Femur (tissue), 1 donor: ENCODE measurements at places on chromosomes 16 and 17.

GRCh38 chr16:50282010-50282538 lies 15.7 kb downstream of the ADCY7 start:
- DNase-seq: peak; percentile 86

DNA sequence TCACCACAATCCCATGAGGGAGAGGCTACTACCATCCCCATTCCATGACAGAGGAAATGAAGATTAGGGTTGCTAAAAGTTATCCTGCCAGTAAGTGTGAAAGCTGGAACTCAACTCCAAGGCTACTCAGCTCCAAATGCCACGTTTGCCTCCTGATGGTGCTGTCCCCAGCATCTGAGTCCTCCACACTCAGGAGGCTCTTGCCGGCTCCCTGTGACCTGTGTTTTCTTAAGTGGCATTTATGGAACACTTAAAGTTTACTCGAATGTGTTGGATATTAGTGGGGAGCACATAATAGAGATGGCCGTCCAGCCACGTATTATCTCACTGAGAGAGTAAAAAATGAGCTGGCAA lies 267.9 kb downstream of the CBLN1 start:
- DNase-seq: no peak

DNA sequence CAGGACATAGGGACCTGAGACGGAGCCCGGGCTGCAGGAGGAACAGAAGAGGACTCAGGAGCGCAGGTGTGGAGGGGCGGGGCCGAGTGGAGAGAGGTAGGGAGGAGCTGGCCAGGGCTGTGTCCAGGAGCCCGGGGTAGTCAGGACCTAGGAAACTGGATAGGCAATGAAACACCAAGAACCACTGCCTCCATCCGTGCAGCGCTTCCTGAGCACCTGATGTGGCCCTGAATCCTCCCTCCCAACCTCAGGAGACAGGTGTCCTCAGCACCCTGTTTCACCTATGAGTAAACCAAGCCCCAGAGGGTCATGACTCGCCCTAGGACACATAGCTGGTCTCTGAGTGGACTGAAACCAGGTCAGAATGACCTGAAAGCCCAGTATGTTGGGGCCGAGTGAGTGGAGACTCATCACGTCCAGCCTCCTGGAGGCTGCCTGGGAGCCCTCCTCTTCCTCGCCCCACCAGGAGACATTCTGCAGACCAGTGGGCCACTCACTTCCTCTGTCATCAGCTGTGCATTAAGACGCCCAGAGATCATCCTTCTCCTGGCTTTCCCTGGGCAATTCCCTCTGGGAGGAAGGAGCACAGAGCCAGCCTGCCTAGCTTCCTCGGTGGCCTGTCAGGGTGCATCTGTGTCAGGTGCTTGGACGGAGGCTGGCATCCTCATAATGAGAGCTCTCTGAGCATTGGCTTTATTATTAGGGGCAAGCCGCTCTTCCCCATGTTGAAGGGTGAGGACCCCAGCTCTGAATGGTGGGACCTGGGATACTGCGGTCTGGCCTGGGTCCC lies 72.8 kb downstream of the SCNN1B start:
- DNase-seq: no peak

- DNase-seq: no peak
These were observed 37.0 kb upstream of the PEMT start for GRCh38 chr17:17628388-17629008.

DNA sequence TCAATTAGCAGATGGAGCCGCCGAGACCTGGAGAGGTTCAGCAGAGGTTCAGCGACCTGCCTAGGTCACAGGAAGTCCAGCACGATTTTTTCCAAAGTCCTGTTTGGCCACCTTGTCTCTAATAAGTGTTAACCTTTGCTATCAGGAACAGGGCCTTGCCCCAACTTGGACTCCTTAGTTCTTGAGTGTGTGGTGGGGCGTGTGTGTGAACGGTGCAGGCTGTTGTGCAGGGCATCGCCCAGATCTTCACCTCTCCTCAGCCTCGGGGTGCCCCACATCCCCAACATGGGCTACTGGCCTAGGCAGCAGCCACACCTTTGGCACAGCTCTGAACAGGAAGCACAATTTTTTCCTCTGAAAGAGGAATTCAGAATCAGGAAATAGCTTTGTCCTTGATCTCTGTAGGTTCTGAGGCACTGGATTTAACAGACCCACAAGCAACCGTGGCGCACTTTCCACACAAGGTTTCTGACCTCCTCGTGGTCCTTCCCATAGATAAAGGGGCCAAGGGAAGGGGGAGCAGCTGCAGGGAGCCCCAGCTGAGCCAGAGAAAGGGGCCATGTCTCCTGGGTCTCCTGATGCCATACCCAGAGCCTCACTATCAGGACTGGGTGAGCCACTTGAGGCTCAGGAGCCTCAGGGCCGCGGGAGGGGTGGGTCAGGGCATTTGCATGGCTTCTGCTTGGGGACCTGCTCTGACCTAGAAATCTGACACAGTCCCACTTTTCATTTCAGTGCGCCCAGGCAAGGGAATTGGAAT lies 10.4 kb downstream of the MPRIP start:
- peak; percentile 18 for DNase-seq

- DNase-seq: peak; percentile 32
These were observed 34.6 kb downstream of the SLC38A8 start for GRCh38 chr16:84007965-84008364.

- DNase-seq: no peak
These were observed 64.6 kb downstream of the MAP2K4 start for GRCh38 chr17:12085076-12085949.

- DNase-seq: no peak
These were observed 1.1 kb downstream of the G6PC1 start for GRCh38 chr17:42901535-42902229.

GRCh38 chr16:80759419-80760162 lies 44.8 kb downstream of the CDYL2 start:
- no peak for DNase-seq

GRCh38 chr17:65297384-65297783 lies 160.2 kb downstream of the RGS9 start:
- no peak for DNase-seq

- no peak for DNase-seq
These were observed 19.2 kb downstream of the ADCY7 start for GRCh38 chr16:50285406-50286003.

- no peak for DNase-seq
These were observed 5.4 kb upstream of the CSNK1D start for GRCh38 chr17:82278786-82279391.

DNA sequence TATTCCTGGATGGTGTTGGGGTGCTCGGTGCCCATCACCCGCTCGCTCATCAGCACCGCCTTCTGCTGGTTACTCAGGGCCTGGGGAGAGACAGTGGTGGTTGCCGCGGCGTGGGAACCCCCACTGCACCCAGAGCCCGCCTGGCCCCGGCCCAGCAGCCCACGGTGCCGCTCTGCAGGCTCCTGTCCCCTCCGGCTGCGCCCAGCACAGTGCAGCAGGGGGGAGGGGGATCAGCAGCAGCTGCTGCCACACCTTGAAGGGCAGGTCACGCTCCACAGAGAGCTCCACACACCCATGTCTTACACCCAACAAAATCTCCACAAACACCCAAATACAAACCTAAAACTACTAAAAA lies 18.8 kb downstream of the CLUH start:
- no peak for DNase-seq

GRCh38 chr16:30948667-30949649 lies at the start of gene ORAI3:
TSS of gene ORAI3 (plus strand) at chr16:30949068. CDS start at chr16:30949290, 222 bp downstream.
- DNase-seq: peak; percentile 89

DNA sequence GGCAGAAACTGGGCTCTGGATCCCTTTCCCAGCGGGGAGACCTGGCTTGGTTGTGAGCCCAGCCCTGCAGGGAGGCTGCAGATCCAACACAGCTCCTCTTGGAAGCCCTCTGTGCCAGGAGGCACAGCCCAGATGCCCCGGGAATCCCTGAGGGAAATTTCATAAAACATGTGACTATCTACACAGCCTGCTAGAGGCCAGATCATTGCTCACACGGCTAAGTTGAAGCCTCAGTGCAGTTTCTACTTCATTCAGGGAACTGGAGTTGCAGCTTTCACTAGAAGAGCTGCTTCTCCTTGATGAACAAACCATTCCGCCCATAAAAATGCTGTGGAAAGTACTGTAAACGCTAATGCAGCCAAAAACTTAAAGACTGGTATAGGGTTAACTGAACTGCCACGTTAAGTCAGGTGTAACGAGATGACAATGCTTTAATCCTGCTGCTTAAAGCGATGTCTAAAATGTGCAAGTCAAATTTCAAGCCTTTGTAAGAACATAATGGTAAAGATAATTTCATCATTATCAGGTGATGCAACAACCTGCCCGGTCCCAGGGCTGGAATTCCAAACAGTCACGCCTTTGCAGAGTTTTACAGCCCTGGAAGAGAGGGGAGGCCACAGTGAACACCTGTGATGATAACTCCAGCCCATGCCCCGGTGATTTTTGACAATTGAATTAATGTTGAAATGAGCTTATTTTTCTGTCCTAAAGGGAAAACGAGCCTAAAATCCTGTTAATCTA lies 172.5 kb downstream of the ZFHX3 start:
- DNase-seq: no peak

GRCh38 chr16:47477679-47478078 lies 16.5 kb downstream of the PHKB start:
- DNase-seq: no peak

GRCh38 chr17:79713391-79713790 lies 17.4 kb upstream of the ENPP7 start:
- DNase-seq: no peak

- no peak for DNase-seq
These were observed 168.1 kb downstream of the XYLT1 start for GRCh38 chr16:17302620-17303019.

DNA sequence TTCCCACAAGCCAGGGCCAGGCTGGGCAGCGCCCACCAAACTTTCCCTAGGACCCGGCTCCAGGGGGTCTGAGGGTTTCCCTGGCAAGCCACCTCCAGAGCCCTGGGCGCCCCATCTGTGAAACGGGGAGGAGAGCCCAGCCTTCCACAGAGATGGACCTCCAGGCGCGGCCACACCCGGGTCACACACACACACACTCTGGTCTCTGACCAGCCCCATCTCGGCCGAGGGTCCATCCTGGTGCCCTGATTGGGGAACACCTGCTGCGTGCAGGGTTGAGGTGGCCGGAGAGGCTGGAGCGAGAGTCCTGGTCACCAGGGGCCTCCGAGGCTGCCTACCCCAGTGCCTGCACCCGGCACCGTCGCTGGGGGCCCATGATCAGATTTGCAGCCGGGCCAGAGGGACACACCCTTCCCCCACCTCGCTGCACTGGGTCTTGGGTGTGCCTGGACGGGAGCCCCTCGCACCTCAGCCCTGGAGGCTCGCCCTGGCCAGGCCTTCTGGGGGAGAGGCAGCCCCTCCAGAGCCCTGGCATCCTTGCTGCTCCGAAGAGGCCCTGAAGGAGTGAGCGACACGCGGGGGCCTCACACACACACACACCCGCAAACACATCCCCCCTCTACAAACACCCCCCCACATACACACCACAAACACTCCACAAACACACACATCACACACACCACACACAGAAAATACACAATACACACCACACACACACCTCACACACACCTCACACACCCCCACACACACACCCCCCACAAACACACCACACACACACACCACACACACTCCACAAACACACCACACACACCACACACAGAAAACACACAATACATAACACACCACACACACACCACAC lies 29.7 kb downstream of the SLC25A10 start:
- no peak for DNase-seq

DNA sequence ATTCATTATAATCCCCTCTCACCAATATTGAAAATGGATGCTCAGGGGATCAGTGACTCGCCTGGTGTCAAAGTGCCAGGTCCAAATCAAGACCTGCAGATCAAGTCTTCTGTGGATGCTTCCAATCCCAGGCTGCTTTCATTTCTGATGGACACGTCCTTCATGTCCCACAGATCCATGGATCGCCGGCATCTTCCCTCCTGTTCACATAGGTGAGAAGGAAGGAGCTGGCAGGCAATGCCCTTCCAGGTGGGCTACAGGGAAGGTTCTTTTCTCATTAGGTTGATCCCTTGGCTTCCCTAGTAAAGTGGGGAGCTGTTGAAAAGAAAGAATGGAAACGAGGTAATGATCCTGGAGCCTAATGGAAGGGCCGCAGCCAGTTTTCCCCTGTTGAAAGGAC lies 159.7 kb upstream of the RPH3AL start:
- DNase-seq: no peak

GRCh38 chr16:83701494-83701893 lies 106.3 kb upstream of the HSBP1 start:
- peak; percentile 64 for DNase-seq

- DNase-seq: no peak
These were observed 32.2 kb downstream of the SDK2 start for GRCh38 chr17:73612031-73612472.

GRCh38 chr17:81000334-81000630 lies 8.6 kb downstream of the CHMP6 start:
- DNase-seq: no peak

DNA sequence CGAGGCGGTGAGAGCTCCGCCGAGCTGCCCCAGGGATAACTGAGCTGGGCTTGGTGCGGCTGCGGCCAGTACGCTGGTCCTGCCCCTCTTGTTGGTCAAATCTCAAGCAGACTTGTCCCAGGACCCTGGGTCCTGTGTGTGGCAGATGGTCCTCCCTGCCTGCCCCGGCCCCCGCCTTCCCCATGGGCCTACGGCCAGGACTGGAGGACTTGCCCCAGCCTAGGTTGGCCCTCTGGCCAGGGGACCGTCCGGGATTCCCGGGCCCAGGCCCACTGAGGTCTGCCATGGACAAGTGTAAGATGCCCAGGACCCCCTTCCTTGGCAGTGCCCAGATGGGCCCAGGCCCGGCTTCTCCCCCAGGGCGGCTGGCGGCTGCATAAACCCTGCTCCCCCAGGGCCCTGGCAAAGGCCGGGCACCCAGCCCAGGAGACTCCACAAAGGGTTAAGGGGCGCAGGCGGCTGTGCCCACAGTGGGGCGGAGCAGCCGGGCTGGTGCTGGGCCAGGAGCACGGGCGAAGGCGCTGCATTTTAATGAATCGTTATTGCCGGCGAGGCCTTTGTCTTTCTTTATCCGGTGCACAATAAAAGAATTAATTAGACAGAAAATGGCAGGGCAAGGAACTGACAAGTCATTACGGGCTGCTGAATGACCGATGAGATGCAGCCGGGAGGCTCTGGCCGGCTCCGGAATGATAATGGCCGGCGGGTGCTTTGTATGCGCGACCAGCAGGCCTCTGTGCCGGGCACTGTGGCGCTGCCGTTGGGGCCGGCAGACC lies 9.1 kb downstream of the SOX8 start:
- no peak for DNase-seq

GRCh38 chr16:67939507-67940445 lies 3.1 kb upstream of the PSMB10 start:
- DNase-seq: no peak

DNA sequence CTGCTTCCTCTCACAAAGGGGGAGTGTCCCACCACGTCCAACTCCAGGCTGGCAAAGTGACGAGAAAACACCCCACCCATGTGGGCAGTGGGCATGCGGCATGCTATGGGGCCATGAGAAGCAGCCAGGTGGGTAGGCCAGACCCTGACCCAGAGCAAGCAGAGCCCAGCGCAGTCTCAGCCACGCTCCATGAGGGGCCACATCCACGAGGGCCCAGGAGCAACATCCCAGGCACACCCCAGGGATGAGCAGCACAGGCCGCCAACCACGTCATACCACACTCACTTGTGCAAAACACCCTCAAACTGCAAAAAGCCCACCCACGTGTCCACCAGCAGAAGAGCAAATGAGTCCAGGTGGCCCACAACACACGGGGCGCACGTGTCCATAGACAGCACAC lies 117.0 kb downstream of the ZNF778 start:
- peak; percentile 20 for DNase-seq

GRCh38 chr16:69935740-69936139 lies 15.4 kb upstream of the CLEC18A start:
- no peak for DNase-seq
